SW 1271 (cell line): ENCODE measurements at places on chromosomes 1 and 21.

- no peak for DNase-seq
These were observed 923.2 kb downstream of the LTN1 start for GRCh38 chr21:28069450-28069923.

- DNase-seq: no peak
These were observed 20.4 kb downstream of the LHX4 start for GRCh38 chr1:180250499-180250770.

DNA sequence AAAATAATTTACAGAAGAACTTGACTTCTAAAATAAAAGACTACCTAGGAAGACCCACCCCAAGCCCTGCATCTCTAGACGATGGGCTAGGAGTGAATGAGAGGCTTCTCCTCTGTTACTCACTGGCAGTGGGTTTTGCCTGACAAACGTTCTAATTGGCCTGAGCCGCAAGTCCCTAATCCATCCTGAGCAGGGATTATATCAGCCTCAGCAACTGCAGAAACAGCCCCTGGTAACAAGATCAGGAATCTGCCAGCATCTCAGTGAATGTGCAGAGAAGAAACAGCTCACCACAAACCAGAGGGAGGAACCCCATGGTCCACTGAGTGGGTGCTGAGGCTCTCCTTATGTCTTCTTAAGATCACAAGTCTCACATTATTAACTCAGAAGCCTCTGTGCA lies 240.6 kb downstream of the BRINP2 start:
- DNase-seq: no peak

DNA sequence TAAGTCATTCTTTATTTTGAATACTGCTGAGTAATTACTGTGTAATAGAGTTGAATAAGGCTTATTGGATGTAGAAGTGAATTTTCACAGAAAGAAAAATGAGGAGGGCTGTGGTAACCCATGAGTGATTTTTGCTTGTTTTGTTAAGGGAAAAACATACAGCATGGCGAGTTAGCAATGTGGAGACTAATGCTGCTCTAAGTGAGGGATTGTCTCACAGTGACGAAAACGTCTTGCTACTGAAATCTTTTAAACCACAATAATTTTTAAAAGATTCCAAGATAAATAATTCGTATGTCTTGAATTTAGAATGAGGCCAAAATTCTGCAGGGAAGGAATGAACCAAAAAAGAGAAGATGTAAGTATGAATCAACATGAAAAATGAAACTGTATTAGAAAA lies 16.2 kb upstream of the PLA2G4A start:
- no peak for DNase-seq

- no peak for DNase-seq
These were observed 24.6 kb upstream of the LYPLAL1 start for GRCh38 chr1:219149009-219149577.

GRCh38 chr1:211495584-211495983 lies 3.6 kb upstream of the RD3 start:
- no peak for DNase-seq

DNA sequence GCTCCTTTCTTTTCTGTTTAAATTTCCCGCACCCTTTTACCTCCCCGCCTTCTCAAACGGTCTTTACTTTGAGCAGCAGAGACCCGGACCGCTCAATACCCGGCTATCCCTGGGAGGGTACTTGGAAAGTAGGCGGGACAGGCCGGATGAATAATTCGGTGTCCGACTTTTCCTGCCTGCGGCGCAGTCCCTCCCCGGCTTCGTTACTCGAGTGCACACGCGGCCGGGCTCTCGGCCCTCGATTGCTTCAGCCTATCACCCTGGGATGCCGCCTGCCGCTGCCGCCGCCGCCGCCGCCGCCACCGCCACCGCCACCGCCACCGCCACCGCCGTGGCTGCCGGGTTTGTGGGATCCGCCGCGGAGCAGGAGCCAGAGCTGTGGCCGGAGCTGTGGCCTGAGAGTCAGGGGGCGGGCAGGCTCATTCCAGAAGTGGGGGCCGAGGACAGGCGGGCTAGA lies 382 bp upstream of the RASAL2 start:
- peak; percentile 74 for DNase-seq

DNA sequence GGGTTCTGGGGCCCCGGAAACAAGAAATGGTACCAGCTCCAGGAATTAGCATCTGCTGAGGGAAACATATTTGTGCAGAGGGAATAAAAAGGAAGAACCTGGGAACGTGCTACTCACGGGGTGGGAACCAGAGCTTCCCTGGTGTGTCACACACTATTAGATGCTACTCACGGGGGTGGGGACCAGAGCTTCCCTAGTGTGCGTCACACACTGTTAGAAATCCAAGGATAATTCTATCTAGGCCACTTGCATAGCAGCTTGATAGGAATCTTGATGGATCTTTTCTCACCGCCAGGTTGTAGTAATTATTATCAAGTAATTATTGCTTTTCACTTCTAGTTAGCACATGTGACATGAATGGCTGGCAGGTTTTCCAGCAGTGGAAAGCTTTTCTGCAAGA lies 54.5 kb upstream of the SCCPDH start:
- DNase-seq: no peak

DNA sequence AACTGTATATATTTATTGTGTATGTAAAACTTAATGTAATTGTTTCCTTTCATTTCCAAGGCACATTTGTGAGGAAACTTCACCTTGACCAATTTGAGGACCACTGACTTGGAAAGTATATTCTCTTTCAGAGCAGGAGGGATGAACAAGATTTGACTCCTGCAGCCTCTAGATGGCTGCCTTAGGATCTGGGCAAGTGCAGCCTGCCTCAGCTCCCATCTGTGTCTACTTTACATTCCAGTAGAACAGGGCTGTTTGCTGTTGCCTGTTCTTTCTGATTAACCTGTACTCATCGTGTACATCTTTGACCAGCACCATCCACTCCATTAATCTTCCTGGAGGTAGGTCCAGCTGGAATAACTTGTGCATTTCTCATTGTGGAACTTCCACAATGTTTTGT lies 312.8 kb downstream of the HLX start:
- no peak for DNase-seq

GRCh38 chr1:162500805-162501204 lies 3.2 kb downstream of the UHMK1 start:
- DNase-seq: no peak

DNA sequence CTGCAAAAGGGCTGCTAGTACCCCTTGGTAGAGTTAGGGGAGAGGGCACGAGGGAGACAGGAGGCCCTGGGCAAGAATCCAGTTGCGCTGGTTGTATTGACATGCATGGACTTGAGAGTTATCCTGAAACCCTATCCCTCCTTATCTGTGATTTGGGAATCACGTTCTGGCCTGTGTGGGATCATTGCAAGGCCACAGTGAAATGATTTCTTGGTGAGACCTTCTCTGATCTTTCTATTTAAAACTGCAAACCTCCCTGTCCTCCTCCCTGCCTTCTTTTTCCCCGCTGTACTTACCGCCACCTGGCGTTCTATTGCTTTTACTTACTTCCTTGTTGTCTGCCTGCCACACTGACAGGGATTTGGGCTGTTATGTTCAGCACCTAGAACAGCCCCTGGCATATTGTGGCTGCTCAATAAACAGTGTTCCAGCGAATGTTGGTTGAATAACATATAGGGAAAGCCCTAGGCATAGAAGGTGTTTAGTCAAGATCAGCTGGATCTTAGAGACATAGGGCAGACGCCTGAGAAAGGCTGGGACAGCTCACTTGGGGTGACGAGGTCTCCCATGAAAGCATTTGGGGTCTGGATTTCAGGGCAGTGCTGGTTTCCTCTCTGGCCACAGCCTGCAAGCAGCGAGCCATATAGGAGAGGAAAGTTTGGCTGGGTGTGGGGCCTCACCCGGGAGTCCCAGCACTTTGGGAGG lies 25.6 kb downstream of the ALPL start:
- peak; percentile 29 for DNase-seq

DNA sequence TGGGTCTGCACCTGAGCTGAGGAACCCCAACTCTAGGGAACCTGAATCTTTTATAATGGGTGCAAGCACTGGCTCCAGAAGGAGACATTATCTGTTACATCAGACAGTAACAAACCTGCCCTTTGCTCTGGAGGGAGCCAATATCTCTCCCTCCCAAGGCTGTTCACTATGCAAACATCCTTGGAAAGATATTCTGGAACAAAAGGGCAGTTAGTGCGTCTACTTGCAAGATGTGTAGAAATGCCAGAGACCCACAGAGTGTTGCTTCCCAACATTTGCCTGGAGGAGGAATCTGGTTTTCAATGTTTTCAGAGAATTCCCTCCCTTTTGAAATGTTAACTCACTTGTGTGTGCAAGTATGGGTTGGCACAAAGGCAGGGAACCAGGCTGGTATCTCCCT lies 31.9 kb downstream of the UMODL1 start:
- no peak for DNase-seq

GRCh38 chr21:32834211-32834915 lies 62.8 kb upstream of the PAXBP1 start:
- no peak for DNase-seq

DNA sequence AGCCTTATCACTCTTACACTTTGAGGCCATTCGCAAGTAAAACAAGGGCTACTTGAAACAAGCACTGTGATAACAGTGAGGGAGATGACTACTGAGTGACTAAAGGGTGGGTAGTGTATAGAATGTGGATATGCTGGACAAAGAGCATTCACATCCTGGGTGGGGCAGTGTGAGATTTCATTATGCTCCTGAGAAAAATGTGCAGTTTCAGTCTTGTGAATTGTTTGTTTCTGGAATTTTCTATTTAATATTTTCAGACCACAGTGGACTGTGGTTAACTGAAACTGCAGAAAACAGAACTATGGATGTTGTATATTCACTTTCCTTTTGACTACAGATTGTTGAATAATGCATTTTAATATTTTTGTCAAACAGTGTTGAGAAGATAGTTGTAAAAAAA lies 25.1 kb upstream of the B3GALT2 start:
- DNase-seq: peak; percentile 81

- DNase-seq: no peak
These were observed 250.0 kb upstream of the NFIA start for GRCh38 chr1:60832367-60832766.

DNA sequence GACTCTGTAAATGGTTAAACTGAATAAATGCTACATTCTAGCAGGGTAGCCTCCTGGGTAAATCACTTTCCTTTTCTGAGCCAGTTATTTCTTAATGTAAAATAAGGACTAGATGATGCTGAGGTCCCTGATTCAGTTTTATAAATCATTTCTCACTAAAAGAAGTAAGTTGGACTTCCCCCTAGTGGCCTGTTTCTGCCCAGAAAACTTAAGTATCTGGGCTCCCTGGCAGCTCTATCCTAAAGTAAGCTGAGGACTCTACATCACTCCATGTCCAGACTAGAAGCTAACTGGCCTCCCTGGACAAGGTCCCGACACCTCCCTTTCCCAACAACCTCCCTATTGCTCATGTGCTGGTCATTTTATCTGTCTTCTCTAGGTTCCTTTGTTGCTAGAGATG lies 3.0 kb downstream of the GPN2 start:
- DNase-seq: no peak

- peak; percentile 81 for DNase-seq
These were observed 21.2 kb upstream of the CENPF start for GRCh38 chr1:214581785-214582184.

- no peak for DNase-seq
These were observed 31.1 kb downstream of the MRAP start for GRCh38 chr21:32329776-32330175.
